Muscle of back (tissue), 13 donors: ENCODE measurements at places on chromosomes 5 and 9.

- DNase-seq: no peak
Observed at GRCh38 chr5:80745490-80745889, 90.7 kb upstream of the DHFR start.

GRCh38 chr5:24094081-24094679 lies 550.6 kb downstream of the CDH10 start:
- peak; percentile 28 for DNase-seq

DNA sequence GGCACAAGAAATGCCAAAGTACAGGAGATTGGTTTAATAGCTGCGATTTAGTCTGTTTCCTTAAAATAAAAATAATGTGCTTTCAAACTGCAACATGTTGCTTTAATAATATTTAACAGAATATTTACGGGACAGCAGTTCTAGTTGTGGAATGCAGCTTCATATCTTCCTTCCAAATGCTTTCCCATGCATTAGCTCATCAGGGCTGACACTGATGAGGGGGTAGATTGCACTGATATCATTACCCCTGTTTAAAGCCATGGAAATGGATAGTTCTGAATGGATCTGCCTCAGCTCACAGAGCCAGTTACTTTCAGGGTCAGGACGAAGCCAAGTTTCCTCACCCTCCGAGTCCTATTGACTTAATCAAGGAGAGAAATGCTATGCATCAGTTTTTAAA lies 93.2 kb upstream of the OSMR start:
- no peak for DNase-seq

- DNase-seq: no peak
Observed at GRCh38 chr9:121718084-121718483, 66.7 kb downstream of the DAB2IP start.

GRCh38 chr5:58523956-58524355 lies 32.7 kb downstream of the GAPT start:
- DNase-seq: no peak

GRCh38 chr9:36036253-36036779 lies 397 bp upstream of the RECK start:
- no peak for DNase-seq

DNA sequence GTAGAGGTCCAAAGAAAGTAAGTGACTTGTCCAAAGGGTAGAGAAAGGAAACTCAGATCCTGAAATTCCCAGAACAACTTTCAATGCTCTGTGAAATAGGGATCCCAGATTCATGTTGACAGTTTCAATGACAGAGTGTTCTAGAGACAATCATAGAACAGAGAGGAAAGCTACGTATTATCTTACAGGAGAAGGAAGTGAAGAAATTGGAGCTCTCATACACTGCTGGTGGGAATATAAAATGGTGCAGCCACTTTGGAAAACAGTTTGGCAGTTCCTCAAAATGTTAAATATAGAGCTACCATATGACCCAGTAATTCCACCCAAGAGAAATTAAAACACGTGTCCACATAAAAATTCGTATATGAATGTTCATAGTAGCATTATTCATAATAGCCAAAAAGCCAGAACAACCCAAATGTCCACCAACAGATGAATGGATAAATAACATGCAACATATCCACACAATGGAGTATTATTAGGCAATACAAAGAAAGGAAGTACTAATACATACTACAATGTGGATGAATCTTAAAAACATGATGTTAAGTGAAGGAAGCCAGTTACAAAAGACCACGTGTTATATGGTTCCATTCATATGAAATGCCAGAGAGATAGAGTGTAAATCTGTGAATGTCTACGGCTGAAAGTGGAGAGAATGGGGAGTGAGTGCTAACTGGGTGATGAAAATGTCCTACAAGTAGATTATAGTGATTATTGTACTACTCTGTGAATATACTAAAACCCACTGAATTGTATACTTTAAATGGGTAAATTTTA lies 197.1 kb downstream of the NTRK2 start:
- DNase-seq: no peak

DNA sequence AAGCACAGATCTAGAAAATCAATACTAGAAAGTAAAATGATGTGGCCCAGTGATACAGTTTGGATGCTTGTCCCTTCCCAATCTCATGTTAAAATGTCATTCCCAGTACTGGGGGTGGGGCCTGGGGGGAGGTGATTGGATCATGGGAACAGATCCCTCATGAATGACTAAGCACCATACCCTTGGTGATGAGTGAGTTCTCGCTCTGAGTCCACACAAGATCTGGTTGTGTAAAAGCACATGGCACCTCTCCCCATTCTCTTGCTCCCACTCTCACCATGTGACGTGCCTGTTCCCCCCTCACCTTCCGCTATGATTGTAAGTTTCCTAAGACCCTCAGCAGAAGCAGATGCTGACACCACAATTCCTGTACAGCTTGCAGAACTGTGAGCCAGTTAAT lies 234.2 kb upstream of the CDH6 start:
- no peak for DNase-seq

DNA sequence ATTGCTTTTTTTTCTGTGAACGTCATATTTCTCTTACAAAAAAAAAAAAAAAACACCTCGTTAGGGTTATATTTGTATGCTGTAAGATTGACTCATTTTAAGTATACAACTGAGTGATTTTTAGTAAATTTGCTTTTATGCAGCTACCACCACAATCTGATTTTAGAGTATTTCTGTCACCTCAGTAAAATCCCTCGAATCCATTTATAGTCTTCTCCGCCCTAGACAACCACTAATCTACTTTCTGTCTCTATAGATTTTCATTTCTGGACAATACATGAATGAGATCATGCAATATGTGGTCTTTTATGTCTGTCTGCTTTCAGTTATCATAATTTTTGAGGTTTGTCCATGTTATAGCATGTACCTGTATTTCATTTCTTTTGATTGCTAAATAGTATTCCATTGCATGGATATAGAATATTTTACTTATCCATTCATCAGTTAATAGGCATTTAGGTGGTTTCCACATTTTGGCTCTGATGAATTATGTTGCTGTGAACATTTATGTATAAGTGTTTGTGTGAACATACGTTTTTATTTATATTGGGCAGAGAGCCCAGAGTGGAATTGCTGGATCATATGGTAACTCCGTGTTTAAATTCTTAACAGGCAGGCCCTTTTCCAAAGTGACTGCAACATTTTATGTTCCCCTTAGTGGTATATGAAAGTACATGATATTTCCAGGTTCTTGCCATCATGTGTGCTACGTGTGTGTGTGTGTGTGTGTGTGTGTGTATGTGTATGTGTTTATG lies 171.4 kb downstream of the SGCD start:
- no peak for DNase-seq

DNA sequence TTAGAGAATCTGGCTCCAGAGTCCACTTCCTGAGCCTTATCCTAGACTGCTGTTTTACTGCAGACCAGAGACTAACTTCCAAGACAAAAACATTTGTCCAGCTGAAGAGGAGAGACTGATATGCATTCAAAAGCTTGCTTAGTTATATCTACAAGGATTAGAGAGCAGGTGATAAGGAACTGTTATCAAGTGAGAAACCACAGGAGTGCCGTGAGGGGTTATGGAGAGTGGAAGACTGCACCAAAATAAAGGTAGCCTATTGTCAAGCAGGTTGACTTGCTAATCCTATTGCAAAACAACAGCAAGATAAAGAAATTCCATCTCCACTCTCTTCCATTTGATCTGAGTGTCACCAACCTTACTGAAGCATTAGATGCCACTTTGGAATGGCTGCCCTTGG lies 139.1 kb downstream of the SCAMP1 start:
- DNase-seq: no peak

DNA sequence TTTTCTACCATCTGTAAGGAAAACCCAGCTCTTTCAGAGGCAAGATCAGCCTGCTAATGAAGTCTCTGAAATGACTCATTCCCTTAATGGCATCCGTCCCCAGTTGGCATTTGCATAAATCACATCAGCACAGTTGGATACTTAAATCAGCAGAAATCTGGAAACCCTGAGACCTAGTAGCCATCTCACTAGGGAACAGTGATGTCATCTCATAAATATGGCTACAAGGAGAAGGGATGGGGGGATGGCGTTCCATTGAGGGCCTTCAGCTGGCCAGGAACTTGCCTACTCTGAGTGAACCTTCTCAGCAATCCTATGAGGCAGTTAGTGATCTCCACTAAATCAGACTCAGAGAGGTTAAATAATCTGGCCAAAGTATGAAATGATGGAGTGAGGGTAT lies 81.8 kb downstream of the CMYA5 start:
- no peak for DNase-seq

- DNase-seq: no peak
Observed at GRCh38 chr9:4510546-4511322, 20.5 kb downstream of the SLC1A1 start.

- no peak for DNase-seq
Observed at GRCh38 chr5:154444556-154445421, 1.0 kb upstream of the SAP30L start.

- no peak for DNase-seq
Observed at GRCh38 chr5:172903790-172904189, 55.4 kb upstream of the RPL26L1 start.

DNA sequence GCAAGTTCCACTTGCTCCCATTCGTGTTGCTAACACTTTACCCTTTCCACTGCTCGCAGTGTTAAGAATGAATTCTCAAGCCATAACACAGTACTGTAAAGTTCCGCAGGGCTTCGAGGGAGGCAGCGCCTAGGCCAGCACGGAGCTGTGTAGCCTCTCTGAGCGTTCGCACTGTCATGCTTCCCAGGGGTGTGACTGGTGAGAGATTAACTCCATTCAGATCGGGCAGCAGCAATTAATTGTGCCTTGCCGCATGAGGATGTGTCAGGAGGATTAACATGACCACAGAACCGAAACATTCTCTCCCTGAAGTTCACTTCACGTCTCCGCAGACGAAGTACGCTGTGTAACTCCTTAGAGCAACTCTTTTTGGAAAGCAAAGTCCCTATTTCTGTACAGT lies 23.2 kb downstream of the ZBTB34 start:
- no peak for DNase-seq

DNA sequence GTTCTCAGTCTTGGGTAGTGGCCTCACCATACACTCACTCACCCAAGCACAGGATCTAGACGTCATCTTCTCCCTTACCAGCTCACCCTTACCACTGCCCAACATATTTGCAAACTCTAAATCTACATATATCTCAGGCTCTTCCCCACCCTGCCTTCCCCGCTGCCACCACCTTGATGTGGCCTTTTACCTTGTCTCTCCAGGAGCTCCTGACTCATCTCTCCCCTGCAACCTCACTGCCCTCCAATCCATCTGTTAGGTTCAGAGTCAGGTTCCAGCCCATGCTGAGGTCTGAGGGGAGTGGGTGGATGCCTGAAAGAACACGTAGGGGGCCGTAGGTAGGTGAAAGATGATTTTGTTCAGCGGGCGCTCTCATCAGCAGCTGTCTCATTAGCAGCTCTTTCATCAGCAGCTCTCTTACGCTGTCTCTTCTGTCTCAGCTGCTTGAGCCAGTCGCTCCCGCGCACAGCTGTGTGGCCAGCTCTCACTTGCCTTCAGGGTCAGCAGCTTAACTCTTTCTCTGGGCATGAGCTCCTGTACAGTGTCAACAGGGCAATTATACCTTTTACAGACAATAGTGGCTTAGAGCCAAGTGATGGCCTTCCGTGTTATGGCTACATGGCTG lies 23.1 kb upstream of the CKMT2 start:
- no peak for DNase-seq

DNA sequence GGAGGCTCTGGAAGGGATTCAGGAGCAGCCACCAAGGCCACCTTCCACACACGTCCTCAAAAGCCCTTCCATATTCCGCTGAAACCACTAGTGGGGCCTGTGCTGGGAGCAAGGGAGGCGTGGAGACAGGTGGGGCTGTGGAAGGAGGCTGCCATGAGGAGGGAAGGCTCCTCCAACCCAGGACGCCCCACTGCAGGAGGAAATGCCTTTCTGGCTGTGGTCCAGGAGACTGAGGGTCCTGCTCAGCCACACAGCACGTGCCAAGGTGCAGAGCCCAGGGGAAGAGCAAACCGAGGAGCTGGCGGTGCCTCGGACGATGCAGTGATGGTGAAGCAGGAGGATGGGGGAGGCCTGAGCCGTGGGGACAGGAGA lies 49.5 kb downstream of the ADAMTS2 start:
- DNase-seq: no peak

- no peak for DNase-seq
Observed at GRCh38 chr5:165627548-165628170, 2122.2 kb downstream of the MAT2B start.

DNA sequence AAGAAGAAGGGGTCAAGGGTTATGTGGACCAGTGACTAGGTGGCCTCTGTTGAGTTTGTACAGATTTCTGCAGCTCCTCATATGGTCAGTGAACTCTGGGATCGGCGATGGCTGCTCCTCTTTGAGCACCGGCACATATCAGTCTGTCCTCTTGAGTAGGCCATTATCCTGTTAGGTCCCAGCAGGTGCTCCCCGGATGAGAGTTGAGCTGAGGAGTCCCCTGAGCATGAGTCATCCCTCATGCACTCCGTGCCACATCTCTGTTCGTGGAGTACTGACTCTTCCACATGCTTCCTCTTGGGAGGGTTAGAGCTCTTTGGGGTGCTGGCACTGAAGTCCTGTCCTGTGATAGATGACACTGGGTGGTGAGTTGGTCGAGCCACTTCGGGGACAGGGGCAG lies 143.7 kb downstream of the PTTG1 start:
- no peak for DNase-seq

GRCh38 chr9:124363326-124364096 lies 51.7 kb downstream of the PSMB7 start:
- no peak for DNase-seq

- no peak for DNase-seq
Observed at GRCh38 chr5:141512390-141512910, 23.6 kb downstream of the PCDHGC5 start.

DNA sequence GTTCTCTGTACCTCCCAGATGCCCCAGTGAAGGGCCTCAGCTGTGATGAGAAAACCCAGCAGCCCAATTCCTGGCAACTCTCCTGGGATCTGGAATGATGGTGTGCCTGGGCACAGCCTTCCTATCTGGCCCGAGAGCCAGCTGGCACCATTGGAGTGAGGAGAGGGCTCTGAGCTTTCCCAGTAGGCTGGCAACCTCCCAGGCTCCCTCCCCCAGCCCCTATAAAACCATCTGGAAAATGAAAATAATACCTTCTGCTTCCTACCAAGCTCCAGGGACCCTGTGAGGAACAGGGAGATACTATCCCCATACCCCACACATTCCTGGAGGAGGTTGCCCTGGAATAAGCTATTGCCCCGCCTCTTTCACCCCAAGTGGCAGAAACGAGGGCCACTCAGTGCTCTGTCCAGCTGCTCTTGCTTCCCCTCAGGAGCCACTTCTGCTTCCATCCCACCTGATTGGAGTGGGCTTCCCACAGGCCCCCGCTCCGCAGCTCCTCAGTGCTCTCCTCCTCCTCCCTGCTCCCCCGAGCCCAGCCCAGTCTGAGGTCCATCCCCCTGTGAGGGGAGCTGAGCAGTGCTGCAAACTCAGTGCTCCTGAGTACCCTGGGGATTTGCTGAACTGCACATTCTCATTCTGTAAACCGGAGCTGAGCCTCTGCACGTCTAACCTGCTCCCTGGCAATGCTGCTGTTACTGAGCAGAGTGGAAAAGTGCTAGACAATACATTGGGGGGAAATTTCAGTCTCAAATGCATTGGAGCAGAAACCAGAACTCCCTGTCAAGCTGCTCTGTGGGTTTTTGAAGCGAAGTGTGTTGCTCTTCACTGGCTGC lies 74.7 kb downstream of the THBS4 start:
- peak; percentile 75 for DNase-seq
